ENCODE measurements at places on chromosomes 2 and 18.

DNA sequence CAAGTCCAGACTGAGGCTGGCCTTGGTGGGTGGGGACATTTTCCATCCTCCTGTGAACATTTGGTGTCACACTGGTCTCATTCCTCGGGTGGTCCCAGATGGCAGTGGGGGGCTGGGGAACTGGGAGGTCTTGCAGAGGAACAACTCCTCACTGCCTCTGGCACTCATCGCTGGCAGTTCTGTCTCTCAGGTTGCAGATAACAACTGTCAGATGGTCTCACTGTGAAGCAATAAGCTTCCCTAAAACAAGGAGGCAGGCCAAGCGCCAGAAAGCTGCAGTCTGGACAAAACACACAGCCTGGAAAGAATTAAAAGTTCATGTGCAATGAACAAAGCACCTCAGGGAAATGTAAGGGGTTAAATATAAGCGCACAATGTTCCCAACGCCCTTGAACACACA is 78.1 kb downstream of the IRS1 start:
- DNase-seq, result no peak

GRCh38 chr2:149573760-149574159 is 13.8 kb downstream of the MMADHC start:
- no peak for DNase-seq

- DNase-seq, result no peak
Observed at GRCh38 chr18:24189007-24189528, 50.2 kb downstream of the CABYR start.

GRCh38 chr2:201965550-201965949 is 68.1 kb upstream of the FZD7 start:
- no peak for DNase-seq

- DNase-seq, result no peak
Observed at GRCh38 chr2:25539136-25539535, 134.2 kb downstream of the DTNB start.

DNA sequence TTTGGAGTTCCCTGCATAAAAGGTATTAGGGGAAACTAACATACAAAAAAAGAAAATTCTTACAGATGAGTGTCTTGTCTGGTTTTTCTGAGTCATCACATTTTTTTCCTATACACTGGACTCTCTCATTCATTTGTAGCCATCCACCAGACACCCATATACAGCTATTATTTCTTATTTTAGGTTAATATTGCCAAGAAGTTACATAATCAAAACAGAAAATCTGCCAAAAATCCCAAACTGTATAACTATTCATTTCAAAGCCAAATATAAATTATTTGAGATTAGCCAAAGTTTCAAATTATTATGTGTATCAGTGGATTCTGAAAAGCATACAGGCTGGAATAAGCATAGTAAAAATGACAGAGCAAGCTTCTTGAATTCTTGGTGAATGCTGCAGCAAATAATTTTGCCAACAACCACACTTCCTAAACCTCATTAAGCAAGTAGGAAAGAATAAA is 191.2 kb downstream of the NCKAP5 start:
- no peak for DNase-seq

GRCh38 chr2:117190856-117191559 is 623.5 kb upstream of the DDX18 start:
- DNase-seq, result no peak

GRCh38 chr2:7346336-7346735 is 429.1 kb downstream of the RNF144A start:
- no peak for DNase-seq

DNA sequence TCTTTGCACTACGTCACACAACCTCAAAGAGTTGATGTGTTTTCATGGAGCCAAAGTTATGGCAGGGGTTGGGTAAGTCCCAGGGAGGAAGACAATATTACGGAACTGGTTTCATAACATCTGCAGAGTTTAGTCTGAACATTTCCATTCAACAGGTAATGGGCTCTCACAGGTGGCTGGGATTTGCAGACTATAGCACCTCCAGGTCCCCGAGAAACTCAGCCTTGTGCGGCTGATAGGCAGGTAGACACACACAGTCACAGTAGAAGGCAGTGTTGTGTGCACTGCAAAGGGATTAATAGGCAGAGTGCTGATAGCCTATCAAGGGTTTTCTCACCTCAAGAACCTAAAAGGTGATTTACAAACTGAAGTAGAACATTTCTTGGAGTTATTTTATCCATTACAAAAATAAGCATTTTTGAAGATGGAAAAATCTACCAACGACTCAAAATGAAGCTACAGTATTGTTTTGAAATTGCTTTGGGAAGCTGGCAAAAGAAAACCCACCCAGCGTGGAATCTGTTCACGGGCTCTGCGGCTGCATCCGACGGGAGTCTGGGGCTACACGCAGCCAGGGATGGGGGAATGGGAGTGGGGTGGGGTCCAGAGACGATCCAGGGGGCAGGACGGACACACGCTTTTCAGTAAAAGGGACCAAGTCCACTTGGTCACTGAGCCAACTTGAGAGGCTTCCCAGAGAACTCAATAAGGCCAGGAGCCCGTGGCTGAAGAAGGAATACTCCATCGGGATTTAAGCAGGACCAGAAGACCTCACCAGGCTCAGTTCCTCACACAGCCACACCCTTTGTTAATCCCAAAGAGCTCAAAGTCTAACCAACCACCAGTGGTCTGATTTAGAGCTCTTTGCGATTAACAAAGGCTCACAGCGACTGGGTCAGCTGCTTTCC is 82.9 kb downstream of the CHRNA1 start:
- no peak for DNase-seq

DNA sequence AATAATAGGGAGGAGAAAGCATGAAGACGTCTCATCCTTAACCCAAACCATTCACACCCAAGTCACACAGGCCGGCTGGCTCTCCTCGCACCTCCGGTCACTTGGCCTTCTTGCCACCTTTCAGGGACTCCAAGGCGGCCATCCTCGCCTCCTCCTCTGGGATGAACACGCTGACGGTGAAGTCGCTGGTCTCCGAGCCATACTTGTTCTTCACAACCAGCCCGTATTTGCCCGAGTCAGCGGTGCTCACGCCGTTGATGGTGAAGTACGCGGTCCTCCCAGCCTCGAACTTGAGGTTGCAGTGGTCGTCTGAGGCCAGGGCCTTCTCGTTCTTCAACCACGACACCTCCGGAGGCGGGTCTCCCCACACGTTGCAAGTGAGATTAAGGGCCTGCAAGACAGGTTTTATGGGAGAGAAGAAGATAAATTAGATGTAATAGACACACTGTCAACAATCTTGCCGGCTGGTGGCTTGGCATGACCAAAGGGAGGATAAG is 54.3 kb upstream of the LPIN2 start:
- DNase-seq, result no peak

- no peak for DNase-seq
Observed at GRCh38 chr18:49591271-49591670, 29.4 kb downstream of the LIPG start.

DNA sequence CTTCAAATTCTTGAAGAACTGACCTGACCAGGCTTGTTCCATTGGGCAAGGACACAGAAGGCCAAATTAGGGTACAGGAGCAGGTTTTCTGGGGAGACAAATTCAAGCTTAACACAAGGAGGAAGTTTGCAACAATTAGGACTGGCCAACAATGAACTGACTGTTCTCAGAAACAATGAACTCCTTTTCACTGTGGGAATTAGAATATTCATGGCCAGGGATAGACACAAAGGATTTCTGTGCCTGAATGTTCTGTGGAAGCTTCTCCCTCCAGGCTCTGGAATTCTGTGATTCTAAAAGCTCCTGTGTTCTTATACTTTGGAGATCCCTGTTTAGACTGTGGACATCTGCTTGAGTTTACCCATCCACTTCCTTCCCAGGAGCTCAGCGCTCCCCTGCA is 15.2 kb downstream of the SMYD1 start:
- no peak for DNase-seq

GRCh38 chr18:44709307-44710126 is 28.8 kb downstream of the SETBP1 start:
- no peak for DNase-seq

- DNase-seq, result no peak
Observed at GRCh38 chr2:69095305-69095704, 82.3 kb downstream of the ANTXR1 start.

- no peak for DNase-seq
Observed at GRCh38 chr18:44636241-44636640, 44.4 kb upstream of the SETBP1 start.

GRCh38 chr2:170017860-170018532 is 160.0 kb upstream of the MYO3B start:
- DNase-seq, result no peak

GRCh38 chr2:231371430-231372054 is 24.0 kb upstream of the B3GNT7 start:
- DNase-seq, result no peak

GRCh38 chr2:191783416-191783815 is 63.5 kb downstream of the CAVIN2 start:
- no peak for DNase-seq

- no peak for DNase-seq
Observed at GRCh38 chr2:192398236-192398635, 203.5 kb upstream of the TMEFF2 start.

GRCh38 chr18:78773303-78773755 is 206.3 kb upstream of the SALL3 start:
- no peak for DNase-seq

DNA sequence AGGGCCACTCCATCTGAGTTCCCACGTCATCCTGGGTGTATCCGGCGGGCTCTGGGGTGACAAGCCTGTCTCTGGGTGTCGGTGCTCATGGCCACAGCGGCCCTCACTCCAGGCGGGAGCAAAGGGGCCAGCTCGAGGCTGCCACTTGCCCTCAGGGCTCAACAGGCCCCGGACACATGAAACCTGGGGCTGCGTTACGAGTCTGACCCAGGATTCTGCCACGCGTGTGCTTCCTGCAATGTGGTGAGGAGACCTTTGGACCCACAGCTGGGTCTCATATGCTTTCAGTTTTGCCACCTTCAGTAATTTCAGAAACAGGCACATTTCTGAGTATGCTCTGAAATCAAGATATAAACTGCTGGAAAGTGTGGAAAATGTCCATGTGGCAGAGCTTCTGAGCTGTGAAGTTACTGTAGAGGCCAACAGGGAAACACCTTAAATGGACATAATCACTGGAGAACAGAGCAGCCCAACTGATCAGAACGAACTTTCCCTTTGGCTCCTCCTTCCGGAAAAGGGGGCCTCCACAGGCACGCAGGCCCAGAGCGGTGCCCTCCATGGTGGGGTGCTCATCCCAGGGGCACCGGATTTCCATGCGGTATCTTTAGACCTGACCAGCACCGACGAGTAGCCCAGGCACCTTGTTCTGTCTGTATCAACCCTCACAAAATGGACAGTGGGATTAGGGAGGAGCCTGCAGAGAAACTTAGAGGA is 14.1 kb downstream of the PER2 start:
- DNase-seq, result no peak

GRCh38 chr18:57048351-57048750 is 98.5 kb upstream of the BOD1L2 start:
- no peak for DNase-seq

GRCh38 chr18:37724206-37724605 is 158.6 kb upstream of the CELF4 start:
- no peak for DNase-seq

DNA sequence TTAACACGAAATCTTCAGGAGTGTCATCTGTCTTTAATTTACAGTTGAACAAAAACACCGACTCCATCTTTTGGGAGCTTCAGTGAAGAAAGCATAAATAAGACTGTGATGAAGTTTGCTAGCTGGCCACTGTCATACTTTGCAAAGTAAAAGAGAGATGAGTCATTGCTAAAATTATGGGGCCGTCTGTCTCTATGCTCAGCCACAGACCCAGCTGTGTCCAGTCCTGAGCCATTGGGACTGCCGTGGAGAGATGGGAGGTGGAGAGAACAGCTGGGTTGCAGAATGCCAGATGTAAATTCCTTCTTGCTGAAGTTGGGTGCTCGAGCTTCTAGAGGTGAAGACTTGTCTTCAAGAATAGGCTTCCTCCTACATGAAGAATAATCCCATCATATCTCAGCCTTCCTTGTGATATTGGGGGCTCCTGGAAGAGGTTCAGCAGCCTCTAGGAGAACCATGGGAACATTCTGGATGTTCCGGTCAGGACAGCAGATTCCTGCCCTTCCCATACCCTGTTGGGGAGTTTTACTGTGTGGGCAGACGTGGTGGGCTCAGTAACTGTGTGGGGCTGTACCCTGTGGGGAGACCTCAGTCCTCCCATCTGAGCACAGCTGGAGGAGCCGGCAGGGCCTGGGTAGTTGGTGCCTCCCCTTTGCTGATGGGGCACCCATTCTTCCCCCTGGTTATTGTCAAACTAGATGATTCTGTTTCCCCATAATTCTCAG is 71.1 kb downstream of the LDLRAD4 start:
- no peak for DNase-seq

- DNase-seq, result no peak
Observed at GRCh38 chr18:71114550-71115210, 825.8 kb downstream of the SOCS6 start.

- no peak for DNase-seq
Observed at GRCh38 chr2:181575024-181575649, 81.8 kb downstream of the CERKL start.

- DNase-seq, result no peak
Observed at GRCh38 chr18:52340406-52341102, 557 bp downstream of the DCC start.

DNA sequence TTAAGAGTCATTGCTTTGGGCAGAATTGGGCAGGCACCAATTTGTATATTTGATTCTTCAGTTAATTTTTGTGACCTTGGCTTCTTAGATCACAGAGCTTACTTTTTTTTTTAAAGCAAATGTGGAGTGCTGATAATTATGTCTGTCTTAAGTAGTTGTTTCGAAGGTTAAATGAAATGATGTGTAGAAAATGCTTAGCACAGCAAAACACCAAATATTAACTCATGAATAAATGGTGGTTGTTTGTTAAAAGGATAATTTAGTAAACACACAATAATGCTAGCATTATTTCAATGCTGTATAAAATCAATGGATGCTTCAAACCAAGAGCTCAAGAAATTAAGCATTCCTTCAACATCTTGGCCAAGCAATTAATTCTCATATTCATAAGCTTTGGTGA is 143.4 kb downstream of the LPIN1 start:
- no peak for DNase-seq

DNA sequence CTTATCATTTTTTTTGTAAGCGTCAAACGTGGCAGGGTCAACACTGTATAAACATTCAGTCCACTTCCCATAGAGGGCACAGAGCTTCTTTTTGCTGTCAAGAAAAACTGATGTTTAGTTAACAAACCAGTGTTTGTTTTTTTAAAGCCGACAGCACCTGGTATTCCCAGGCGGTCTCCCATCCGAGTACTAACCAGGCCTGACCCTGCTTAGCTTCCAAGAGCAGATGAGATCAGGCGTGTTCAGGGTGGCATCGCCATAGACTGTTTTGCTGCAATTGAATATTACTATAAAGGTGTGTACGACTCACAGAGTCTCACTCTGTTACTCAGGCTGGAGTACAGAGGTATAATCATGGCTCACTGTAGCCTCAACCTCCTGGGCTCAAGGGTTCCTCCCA is 31.5 kb downstream of the CABYR start:
- no peak for DNase-seq

GRCh38 chr18:57649556-57650500 is 28.2 kb upstream of the NARS1 start:
- DNase-seq, result no peak

Measured in WTC11 (cell line).